ENCODE measurements at places on chromosomes 12 and 14.

GRCh38 chr12:120121766-120122293 is 5.3 kb upstream of the RAB35 start:
- no peak for DNase-seq

GRCh38 chr12:10641735-10642500 is 28.5 kb upstream of the MAGOHB start:
- DNase-seq: peak; percentile 37

DNA sequence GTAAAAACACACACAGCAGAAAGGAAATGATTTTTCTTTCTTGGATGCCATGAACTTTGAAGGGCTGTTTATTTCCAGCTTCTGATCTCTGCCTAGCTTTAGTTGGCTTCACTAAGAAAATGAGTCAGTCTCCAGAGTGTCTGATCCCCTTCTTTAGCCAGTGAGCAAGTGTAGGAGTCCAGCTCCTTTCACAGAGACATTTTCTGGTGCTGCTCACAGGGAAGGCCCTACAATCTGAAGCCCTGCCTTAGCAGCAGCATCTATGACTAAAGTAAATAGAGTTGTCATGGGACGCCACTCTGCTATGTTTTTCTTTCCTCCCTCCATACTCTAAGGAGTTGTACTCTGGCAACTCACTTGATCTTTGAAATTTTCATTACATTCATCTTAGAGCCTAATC is 103.5 kb downstream of the RPAP3 start:
- no peak for DNase-seq

GRCh38 chr12:53298164-53298563 is 1.3 kb upstream of the MYG1 start:
- no peak for DNase-seq

GRCh38 chr12:95115641-95116040 is 42.2 kb upstream of the NR2C1 start:
- DNase-seq: no peak

DNA sequence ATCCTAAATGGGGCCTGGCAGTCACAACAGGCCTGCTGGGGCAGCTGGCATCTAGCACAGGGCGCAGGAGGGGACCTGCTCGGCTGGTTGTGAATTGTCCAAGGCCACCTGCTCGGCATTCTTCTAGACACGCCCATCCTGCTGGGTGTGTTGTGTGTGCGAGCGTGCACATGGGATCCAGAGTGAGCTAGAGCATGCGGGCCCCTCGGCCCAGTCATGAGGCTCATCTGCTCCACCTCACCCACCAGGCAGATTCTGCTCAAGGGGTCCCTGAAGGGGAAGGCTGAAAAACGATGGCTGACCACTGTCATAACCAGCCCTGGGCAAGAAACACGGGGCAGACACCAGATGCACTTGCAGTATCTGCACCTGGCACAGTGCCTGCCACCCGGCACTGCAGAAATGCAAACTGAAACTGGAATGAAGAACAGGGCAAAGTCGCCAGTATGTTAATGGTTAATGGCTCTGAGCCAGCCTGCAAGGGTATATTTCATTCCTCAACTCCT is 31.8 kb downstream of the MAX start:
- DNase-seq: no peak

DNA sequence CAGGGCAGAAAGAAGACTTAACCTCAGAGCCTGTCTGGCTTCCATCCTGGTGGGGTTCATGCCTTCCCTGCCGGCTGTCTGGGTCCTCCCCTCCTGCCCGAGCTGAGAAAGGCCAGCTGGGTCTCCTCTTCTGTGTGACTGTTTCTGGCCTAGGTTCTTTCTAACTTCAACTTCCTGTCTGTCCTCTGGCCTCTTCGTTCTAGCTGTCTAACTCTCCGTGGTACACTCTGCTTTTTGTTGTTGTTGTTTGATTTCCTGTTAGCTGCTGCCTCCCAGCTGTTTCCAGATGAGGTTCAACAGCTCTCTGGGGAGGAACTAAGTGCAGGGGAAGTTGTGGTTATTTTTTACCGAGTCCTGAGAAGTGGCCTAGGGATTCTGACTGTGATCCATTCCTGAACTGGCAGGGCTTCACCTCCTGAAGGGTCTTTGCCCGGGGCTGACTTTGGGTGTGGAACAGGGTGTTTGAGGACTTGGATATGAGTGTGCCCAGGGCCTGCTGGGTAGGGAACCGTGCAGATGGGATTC is 3.2 kb downstream of the MLXIP start:
- no peak for DNase-seq

DNA sequence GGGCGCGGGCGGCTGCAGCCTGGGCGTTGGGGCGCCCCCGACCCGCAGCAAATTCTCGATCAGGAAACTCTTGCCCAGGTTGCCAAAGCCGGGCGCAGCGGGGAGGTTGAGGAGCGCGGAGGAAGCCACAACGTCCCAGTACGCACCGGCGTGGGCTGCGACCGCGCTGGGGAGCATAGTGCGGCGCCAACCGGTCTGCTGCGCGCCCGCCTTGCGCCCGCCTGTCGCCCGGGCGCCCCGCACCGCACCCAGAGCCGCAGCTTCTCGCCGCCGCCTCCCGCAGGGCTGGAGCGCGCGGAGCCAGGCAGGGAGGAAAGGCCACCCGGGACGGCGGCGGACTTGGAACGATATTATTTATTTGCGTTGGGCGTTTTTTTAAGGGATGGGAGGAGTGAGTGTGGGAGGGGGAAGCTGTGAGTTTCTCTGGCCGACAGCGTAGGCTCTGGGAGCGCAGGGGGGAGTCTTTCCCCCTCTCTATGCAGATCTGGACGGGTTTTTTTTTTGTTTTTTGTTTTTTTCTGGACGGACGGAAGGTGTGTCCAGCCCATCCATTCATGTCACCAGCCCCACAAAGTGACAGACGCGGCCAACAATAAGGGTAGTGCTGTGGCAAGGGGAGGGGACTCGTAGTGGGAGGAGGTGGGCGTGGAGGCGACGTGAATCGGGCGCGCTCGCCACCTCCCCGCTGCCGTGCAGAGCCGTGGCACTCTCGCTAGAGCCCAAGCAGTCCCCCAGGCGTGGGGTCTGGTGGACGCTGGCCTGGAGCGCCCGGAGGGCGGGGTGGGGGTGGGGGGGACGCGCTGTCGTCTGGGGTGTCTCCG is at the start of gene DBX2:
TSS of gene DBX2 (minus strand) at position 349 of the 821 bp plus-strand sequence. CDS start at position 177, 172 bp downstream.
- DNase-seq: no peak

GRCh38 chr14:47425302-47425701 is 250.1 kb downstream of the MDGA2 start:
- DNase-seq: no peak

- DNase-seq: no peak
These were observed 14.9 kb downstream of the RAB35 start for GRCh38 chr12:120101617-120102016.

DNA sequence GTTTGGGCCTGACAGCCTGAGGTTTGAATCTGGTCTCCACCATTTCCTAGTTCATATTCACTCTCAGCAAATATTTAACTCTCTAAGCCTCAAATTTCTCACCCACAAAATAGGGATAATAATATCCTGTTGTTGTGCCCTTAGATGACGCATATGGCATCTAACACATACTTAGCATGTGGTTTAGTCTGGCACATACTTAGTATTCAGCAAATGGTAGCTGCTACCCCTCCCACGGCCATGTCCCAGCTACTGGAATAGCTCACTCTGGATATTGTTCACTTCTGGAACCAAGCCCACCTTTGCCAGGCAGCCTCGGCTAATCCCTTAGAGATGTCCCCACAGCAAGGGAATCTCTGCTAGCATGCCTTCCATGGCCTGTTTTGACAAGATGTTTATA is 53.3 kb downstream of the BICD1 start:
- DNase-seq: no peak

DNA sequence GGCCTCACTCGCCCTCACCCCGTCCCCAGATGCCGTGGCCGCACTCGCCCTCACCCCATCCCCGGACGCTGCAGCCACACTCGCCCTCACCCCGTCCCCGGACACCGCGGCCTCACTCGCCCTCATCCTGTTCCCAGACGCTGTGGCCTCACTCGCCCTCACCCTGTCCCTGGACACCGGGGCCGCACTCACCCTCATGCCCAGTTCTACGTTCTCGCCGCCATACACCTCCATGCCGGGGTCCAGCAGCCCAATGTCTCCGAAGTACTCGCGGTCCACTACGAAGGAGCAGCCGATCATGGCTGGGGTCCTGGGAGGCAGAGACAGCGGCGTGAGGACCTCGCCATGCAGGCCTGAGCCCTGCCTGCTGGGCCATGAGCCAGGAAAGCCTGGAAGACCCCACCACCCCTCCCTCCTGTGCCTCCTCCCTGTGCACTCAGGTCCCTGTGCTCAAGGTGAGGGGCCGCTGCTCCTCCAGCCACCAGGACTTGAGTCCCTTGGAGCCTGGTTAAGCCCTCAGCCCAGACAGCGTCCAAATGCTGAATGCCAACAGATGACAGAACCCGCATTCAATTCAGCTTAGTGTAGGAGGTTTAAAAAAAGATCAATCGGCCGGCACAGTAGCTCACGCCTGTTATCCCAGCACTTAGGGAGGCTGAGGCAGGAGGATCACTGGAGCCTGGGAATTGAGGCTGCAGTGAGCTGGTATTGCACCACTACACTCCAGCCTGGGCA is 81.5 kb downstream of the GALNT9 start:
- DNase-seq: no peak

DNA sequence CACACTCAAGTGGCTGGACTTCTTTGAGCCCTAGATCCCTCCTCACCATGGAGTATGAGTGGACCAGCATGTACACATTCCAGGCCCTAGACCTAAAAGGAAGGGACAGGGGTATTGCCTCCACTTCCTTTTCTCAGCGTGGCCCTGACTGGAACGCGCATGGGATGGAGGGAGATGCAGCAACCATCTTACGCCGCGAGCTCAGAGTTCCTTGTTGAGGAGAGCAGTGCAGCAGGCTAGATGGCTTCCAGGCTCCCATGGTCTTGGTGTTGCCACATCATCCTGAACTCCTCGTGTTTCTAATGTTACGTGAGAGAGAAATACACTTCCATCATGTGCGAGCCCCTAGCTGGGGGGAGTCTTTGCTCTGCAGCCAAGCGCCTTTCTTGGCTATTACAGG is 61.8 kb upstream of the DIO3 start:
- no peak for DNase-seq

DNA sequence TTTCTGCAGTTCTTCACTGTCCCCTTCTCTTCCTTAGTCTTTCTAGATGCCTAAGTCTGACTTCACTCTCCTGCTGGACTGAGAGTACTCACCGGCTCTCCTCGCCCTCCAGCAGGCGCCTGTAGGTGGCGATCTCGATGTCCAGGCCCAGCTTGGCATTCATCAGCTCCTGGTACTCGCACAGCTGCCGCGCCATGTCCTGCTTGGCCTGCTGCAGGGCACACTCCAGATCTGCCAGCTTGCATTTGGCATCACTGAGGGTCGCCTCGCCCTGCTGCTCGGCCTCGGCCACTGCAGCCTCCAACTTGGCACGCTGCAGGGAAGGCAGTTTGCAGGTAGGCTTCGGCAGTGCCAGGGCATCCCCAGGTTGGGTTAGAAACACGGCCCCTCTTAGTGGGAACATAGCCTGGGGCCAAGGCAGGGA is 5.2 kb downstream of the KRT84 start:
- DNase-seq: no peak

DNA sequence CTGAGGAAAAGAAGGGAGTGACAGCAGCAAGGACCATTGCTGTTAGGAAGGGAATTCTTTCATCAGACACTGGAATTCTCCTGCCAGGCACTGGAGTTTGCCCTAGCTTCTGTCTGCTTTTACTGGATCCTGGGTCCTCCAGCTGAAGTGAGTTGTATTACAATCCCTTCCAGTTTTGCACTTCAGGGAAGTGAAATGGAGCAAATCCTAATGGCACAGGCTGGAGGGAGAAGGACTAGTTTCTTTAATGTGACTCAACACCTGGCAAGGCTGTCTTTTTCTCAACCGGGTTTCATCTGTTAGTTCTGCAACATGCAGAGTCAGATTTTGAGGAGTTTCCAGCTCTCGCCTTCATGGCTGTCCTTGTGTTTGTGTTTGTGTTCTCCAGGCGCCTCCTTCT is 45.8 kb downstream of the ETV6 start:
- no peak for DNase-seq

GRCh38 chr14:78848234-78848820 is 678.2 kb downstream of the NRXN3 start:
- DNase-seq: peak; percentile 10

DNA sequence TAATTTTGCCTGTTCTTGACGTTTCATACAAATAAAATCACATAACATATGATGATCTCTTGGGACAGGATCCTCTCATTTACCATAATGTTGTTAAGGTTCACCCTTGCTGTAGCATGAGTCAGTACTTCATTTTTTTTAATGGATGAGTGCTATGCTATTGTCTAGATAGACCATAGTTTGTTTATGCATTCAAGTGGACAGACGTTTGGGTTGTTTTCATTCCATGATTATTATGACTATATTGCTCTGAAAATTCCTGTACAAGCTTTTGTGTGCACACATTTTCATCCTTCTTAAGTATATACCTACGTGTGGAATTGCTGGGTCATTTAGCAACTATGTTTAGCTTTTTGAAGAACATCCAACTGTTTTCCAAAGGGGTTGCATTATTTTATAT is 325.6 kb upstream of the TMEM132C start:
- DNase-seq: no peak

- DNase-seq: no peak
These were observed 219.3 kb upstream of the EEA1 start for GRCh38 chr12:93148412-93148811.

DNA sequence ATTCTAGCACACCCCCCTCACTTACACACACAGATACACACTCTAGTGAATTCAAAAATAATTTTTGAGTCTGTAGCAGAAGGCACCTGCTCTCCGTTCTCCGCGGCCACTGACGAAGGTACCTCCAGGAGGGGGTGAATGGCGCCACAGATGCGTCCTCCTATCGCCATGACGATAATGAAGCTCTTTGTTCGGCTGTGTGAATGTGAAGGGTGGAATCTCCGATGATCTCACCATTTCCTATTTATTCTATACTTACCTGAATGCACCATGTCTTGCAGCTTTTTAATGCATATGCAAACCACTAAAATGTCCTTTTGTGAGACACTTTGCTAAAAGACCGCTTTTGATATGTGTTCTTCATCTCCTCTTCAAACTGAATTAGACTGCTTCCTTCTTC is 162.7 kb downstream of the EGLN3 start:
- DNase-seq: no peak

- DNase-seq: no peak
These were observed 29.6 kb downstream of the CCDC92 start for GRCh38 chr12:123942911-123943648.

- DNase-seq: no peak
These were observed 73.9 kb downstream of the ANO4 start for GRCh38 chr12:100868487-100868886.

GRCh38 chr12:79658221-79658620 is 32.5 kb downstream of the PAWR start:
- DNase-seq: no peak

- no peak for DNase-seq
These were observed 190.5 kb downstream of the PHETA1 start for GRCh38 chr12:111178181-111179081.

DNA sequence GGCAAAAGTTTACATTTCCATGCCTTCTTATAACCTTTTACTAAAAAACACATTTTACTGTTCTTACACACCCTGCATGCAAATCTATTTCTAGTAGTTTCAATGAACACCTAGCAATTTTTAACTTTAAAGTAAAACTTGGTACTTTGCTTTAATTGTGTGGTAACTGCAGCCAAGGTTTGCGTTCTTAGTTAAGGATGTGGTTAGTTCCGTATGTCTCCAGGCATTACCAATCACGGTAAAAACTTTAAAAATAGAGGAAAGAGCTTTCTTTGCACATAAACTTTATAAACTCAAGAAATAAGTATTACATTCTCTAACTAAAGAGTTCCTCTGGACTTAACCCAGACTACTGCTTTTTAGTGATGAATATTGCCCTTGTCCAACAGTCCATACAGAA is 795.2 kb downstream of the SLC16A7 start:
- DNase-seq: no peak

- no peak for DNase-seq
These were observed 94.2 kb upstream of the FGD4 start for GRCh38 chr12:32305163-32305562.

- DNase-seq: peak; percentile 25
These were observed 456.2 kb downstream of the FOXG1 start for GRCh38 chr14:29222671-29223268.

Data from HTR-8/SVneo (cell line).